NCI-H510A (cell line): ENCODE measurements at places on chromosomes 12 and 14.

- no peak for DNase-seq
These were observed 10.9 kb downstream of the CTDSP2 start for GRCh38 chr12:57835366-57836288.

DNA sequence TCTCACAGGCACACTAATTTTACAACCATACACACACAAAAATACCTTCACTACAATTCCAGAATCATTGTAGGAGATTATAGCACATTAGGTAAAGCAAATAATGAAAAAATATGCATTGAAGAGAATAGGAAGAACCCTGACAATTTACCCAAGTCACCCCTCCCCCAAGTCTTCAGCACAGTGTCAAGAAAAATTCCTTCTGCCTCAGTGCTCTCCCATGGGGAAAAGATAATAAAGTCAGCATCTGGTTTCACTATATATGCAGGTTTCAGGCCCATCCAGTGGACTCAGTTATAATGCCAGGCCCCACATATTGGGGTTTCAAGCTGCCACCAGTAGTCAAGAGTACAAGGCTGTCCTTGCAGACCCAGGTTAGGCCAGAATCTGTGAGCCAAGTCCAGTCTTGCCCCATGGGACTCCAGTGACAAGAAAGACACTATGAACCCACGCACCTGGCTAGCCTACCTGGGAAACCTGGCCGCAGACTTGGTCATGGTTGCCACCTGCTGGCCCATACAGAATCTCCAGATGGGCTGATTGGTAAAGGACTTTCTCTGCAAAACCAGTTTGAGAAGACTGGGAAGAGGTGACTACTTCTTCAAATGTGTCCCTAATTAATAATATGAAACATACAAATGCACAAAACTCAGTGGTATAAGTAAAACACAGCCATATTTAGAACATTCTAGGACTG, 398.6 kb upstream of the FLRT2 start:
- no peak for DNase-seq

- DNase-seq: peak; percentile 11
These were observed 41.4 kb upstream of the MANSC4 start for GRCh38 chr12:27821259-27821973.

DNA sequence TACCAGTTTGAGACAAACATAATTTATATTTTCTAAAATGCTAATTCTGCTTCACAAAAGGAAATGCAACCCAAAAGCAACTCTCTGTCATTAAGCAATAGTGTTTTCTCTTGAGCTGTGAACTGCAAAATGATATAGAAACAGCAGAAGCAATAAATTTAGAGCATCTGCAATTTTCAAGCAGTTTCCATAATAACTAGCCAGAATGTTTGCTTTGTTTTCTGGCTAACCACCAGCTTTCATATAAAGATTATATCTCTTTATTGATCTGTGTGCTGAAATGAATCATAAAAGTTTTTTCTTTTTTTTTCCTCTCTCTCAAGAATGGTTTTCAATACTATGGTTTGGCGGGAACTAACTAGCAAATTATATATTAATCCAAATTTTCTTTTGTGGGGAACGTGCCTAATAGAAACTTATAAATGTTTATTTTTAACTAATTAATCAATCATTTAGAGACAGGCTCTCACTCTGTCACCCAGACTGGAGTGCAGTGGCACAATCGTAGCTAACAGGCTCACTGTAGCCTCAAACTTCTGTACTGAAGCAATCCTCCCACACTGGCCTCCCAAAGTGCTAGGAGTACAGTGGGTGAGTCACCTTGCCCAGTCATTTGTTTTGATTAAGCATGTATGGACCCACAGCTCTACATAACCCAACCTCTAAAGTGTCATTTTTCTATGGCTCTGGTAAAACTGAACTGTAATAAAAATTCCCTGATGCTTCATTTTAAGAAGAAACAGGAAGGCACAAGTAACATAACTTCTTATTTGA, 830.1 kb upstream of the MGAT4C start:
- DNase-seq: no peak

- peak; percentile 29 for DNase-seq
These were observed 157.3 kb upstream of the PLXNC1 start for GRCh38 chr12:93990832-93991803.

- no peak for DNase-seq
These were observed 99.5 kb downstream of the SYNE2 start for GRCh38 chr14:63952053-63952932.

GRCh38 chr14:38250331-38250730, 5.6 kb downstream of the CLEC14A start:
- no peak for DNase-seq

- DNase-seq: no peak
These were observed 55.8 kb upstream of the GALNT9 start for GRCh38 chr12:132384916-132385774.

GRCh38 chr12:46005151-46005797, 14.9 kb upstream of the SCAF11 start:
- no peak for DNase-seq

GRCh38 chr12:52041695-52042123, 9.5 kb upstream of the NR4A1 start:
- DNase-seq: no peak

DNA sequence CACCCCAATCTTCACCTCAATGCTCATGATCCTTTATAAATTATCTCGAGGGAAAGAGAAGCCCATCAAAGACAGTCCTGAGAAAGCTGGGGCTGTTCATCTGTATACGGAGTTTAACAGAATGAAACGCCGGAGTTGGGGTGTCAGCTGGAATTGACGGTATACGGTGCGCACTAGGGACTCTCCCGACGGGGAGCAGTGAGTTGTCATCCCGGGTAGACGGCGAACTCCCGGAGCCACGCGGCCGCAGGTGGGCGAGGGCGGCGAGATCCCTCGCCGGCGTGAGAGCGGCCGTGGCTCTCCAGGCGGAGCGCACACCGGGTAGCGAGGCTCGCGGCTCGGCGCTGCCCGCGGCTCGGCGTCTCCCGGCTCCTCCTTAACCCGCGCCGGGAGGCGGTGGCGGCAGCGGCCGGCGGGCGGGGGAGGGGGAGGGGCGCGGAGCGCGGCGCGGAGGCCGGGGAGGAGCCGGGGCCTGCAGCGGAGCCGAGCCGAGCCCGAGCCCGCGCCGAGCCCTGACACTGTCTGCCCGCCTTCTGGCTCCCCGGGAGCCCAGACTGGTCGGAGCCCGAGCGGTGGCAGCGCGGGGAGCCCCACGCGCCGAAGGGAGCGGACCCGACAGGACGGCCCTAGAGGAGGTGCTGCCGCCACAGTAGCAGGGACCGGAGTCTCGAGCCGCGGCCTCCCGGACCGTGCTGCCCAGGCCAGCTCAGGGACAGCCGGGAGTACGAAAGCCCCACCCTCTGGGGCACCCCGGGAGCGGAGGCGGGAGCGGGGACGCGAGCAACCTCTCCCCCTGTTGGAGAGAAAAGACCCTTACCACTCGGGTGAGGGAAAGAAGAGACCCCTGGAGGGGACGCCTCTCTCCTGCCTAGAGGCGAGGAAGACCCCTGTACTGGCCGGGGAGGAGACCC, at the start of gene FOXJ2:
TSS of gene FOXJ2 (plus strand) at position 475 of the 911 bp plus-strand sequence. CDS start 7,117 bp downstream, outside the sequence.
- peak; percentile 34 for DNase-seq

- DNase-seq: no peak
These were observed 1.4 kb upstream of the FBXL14 start for GRCh38 chr12:1595690-1596347.

GRCh38 chr14:61387076-61387475, 65.7 kb downstream of the PRKCH start:
- no peak for DNase-seq

DNA sequence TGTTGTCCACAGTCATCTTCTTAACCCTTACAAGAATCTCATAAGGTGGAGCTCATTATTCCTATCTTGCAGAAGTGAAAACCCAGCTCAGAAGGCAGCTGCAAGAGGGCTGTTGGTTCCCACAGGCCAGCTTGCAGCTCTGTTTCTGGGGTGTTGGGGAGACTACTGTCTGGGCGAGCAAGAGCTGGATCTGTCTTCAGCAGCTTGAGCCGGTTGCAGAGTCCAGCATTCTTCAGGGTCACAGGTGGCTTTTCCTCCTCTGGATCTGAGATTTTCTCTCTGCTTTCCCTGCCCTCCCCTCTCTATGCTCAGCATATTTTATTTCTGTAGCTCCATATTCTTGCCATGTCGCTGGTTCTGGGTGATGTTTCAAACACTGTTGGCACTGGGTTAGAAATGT, 87.4 kb downstream of the PAPOLA start:
- no peak for DNase-seq

DNA sequence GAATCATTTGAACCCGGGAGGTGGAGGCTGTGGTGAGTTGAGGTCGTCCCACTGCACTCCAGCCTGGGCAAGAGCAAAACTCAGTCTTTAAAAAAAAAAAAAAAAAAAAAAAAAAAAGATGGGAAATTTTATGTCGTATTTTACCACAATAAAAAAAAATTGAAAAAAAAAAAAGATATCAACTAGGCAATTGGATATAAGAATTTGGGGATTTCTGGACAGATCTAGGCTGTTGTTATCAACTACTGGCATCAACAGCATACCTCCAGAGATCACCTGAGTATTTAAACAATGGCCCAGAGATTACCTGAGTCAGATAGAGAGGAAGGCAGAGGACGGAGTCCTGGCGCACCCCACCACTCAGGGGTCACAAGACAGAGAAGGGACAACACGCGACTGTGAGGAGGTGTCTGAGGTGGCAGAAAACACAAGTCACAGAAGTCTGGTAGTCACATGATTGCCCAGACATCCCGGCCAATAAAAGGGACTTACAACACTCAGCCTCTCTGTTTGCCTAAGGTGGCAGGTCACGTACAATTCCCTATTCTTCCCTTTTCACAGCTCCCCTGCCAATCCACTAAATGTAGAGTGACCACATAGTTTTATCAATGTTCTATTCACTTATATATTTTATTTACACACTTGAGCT, 1.8 kb downstream of the SPRING1 start:
- DNase-seq: no peak

DNA sequence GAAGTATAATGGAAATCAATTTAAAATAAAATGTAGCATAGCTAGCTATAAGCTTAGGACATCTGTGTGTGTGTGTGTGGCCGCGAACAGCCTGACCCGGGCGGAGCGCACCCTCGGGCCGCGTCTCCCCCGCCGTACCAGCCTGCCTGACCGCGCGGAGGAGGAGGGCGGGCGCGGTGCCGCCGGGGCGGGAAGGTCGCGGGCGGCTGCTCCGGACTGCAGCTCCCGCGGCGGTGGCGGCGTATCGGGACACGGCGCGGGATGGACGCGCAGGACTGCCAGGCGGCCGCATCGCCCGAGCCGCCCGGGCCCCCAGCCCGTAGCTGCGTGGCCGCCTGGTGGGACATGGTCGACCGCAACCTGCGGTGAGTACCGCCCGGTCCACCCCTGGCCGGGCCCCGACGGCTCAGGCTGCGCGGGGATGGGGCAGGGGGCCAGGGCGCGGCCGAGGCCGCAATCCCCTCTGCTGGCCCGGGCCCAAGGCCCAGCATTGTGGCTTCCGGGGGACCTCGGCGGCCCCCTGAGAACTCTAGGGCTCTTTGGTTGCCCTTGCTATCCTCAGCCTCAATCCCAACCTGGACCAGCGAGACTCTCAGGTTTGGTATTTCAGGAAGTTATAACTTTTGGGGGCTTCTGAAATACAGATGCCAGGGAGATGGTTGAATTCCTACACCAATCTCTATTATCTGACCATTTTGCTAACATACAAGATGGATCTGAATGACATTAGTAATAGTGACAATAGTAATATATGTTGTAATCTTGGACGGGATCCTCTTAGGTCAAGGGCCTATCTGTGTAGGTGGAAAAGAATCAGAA, at the start of gene ABHD12B:
TSS of gene ABHD12B (plus strand) at position 140 of the 819 bp plus-strand sequence. CDS start at position 262, 122 bp downstream.
- no peak for DNase-seq

GRCh38 chr14:88505621-88506020, 49.2 kb downstream of the PTPN21 start:
- DNase-seq: no peak

GRCh38 chr12:76762601-76762980, 1.3 kb upstream of the ZDHHC17 start:
- DNase-seq: no peak

DNA sequence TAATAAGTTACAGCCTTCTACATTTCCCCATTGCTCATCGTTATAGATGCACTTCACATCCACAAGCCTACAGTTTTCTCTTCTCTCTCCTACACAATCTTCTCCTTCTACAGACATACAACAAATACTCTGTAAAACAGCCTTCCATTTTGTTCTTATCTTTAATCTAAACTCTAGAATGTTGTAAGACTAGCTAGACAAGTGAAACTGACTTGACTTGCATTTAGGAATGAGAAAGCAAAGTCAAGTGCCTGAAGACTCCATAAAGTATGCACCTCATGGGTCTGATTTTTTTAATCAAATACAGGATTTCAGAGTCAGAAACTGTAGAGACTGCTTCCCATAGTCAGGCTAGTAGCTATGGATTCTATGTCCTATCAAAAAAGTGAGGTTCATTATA, 190.3 kb downstream of the KLHL28 start:
- DNase-seq: no peak

GRCh38 chr12:64383675-64384074, 6.9 kb downstream of the C12orf56 start:
- no peak for DNase-seq

DNA sequence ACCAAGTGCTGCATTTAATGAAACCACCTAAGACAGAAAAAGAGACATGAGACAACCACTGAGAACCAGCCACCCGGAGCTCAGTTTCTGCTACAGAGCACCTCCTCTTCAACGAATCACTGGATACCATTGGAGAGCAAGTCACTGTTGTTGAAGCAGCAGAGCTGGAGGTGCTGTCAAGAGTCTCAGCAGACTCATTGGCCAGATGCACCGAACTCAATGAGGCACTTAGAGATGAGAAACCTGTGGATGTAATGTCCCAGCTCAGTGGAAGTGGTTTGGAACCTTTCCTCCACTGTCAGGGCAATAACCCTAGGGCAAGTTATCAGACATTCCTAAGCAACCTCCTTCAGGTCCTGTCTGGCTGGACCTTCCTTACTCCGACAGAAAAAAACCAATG, 13.1 kb downstream of the NPC2 start:
- no peak for DNase-seq

DNA sequence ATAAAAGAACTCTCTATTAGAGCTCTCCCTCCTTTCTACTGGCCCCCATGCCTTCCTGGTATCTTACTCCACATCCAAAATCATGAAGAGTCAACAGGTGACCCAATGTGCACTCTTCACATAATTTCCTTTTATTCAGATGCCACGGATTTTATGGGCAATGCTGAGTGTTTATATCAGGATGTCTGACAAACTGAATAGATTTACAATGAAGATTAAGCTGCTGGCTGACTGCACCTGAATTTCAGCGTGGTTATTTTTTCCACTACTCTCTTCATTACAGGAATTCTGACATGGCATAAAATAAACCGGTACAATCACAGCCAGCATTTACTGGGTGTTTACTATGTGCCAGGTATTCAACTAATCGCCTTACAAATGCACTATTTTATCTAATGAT, 29.4 kb upstream of the CERS5 start:
- DNase-seq: no peak

- DNase-seq: no peak
These were observed 424.3 kb downstream of the NPAS3 start for GRCh38 chr14:33362934-33363333.

- no peak for DNase-seq
These were observed 204.3 kb upstream of the SEL1L start for GRCh38 chr14:81737938-81738337.

DNA sequence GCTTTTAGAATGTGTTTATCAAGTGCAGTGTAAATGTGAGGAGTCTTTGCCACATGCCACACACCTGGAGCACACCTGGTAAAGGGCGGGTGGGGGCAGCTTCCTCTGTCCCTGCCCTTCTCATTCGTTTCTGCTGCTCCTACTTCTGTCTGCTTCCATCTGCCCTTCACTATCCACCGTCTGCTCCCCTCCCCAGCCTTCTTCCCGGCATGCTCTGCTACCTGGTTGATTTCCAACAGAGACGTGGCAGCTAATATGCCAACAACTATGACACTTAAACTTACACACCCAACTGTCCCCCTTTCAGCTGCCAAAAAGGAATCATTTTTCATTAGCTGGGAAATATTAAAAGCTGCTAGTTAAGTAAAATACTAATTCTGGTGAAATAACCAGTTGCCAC, 9.1 kb upstream of the CARMIL3 start:
- peak; percentile 10 for DNase-seq
